ENCODE measurements at places on chromosomes 13 and 19. TPM values are rescaled to one million over a fixed set of nuclear protein-coding genes. Genes with fewer than 3 reads are reported as not detected.

DNA sequence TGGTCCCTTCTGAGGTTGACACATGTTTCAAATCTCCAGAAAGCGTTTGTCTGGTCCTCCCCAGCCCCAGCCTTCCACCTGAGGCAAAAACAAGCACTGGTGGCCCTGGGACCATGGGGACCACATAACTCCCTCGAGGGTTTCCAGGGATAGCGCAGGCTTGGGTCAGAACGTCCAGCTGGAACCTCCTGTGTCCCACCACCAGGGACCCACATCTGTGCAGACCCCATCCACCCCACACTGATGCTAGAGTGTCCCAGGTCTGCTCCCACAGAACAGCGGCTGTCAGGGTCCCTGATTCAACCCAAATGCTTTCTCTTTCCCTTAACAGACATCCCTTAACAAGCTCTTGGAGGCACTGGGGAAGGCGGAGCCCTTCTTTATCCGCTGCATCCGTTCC lies 29.6 kb upstream of the USE1 start:
- no peak overlapping the region for H3K4me3 ChIP-seq
- no peak overlapping the region for H3K27ac ChIP-seq
- peaks cover 62% of the 10 kb centered on the region for H3K36me3 ChIP-seq
- peaks cover 35% of the 10 kb centered on the region for H3K4me1 ChIP-seq
- no peaks in the 10 kb centered on the region for H3K27me3 ChIP-seq

- H3K27ac ChIP-seq = no peak overlapping the region
- H3K4me1 ChIP-seq = no peaks in the 10 kb centered on the region
- no peak for DNase-seq
- H3K4me3 ChIP-seq = no peak overlapping the region
- no peaks in the 10 kb centered on the region for H3K36me3 ChIP-seq
Observed at GRCh38 chr19:32550666-32551065, 30.3 kb upstream of the PDCD5 start.

DNA sequence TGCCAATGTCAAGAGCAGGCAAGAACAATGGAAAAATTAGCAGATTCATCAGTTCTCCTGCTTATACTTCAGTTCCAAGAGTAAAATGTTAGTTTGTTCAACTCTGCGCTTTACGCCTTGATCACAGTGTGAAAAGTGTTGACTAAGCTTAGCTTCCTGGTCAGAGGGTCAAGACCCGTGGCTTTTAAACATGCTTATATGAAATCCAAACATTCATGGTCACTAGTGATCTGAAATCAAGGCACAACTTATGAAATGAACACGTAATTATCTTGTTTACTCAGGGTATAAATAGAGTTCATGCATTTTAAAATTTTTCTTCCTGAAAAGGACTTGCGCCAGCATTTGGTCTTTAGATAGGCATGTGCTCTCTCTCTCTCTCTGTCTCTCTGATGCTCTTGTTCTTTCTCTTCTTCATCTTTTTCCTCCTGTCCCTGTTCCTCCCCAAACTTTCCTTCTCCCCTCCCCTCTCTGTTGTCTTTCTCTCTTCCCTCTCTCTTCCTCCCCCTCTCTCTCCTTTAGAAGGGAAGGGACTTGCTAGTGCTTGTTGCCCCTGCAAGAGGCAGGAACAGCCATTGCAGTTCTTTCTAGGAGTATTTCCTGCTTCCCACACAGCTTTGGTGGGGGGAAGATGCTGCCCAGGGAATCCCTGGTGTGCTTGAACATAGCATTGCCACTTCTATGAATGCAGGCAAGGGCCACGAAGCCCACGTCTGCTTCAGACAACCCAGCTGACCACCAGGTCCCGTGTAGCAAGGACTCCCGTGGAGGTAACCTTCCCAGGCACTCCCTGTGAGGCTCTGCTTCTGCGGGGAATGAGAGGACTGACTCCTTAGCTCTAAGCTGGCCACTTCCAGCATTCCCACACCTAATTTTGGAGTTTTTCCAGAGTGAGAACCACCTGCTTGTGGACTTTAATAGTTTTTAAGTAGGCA lies 7.1 kb upstream of the ZNF536 start:
- H3K27me3 ChIP-seq = peaks cover 14% of the 10 kb centered on the region
- no peaks in the 10 kb centered on the region for H3K36me3 ChIP-seq
- DNase-seq = no peak
- H3K4me1 ChIP-seq = no peaks in the 10 kb centered on the region
- H3K27ac ChIP-seq = no peak overlapping the region
- H3K4me3 ChIP-seq = no peak overlapping the region

- H3K36me3 ChIP-seq = no peaks in the 10 kb centered on the region
- H3K4me3 ChIP-seq = no peak overlapping the region
- H3K27me3 ChIP-seq = no peaks in the 10 kb centered on the region
- H3K4me1 ChIP-seq = no peaks in the 10 kb centered on the region
Observed at GRCh38 chr13:92164822-92165221, 766.4 kb downstream of the GPC5 start.

GRCh38 chr13:30789166-30789862 lies 54.0 kb downstream of the ALOX5AP start:
- H3K4me3 ChIP-seq = no peak overlapping the region
- H3K36me3 ChIP-seq = no peaks in the 10 kb centered on the region
- no peak overlapping the region for H3K27ac ChIP-seq
- no peaks in the 10 kb centered on the region for H3K4me1 ChIP-seq
- no peaks in the 10 kb centered on the region for H3K27me3 ChIP-seq

DNA sequence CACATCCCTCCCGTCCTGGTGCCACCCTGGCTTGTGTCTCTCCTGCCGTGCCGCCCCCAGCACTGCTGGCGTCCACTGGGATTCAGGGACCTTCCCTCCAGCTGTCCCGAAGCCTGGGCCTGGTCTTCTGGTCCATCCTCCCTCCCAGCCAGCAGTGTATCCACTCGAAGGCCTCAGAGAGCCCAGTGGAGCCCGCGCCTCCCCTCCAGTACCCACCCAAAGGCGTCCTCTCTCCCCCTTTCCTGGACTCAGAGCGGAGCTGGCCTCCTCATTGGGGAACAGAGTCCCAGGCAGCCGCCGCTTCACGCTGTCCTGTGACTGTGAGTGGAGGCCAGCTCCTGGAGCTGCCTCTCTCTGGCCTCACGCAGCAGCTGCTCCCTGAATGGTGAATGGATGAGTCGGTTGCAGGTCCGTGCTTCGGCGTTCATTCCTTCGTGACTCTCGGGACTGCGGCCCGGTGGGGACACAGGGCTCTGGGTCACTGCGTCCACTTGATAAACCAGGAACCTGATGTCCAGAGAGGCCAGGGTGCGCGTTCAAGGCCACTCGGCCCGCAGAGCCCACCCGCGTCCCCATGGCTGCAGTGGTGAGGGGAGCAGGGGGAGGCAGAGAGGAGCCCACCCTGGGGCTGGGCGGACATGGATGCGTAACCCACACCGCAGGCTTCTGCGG lies 12.1 kb downstream of the ONECUT3 start:
- peaks cover 9% of the 10 kb centered on the region for H3K4me1 ChIP-seq
- H3K27ac ChIP-seq = no peak overlapping the region
- H3K27me3 ChIP-seq = peaks cover 86% of the 10 kb centered on the region
- H3K36me3 ChIP-seq = no peaks in the 10 kb centered on the region
- no peak for DNase-seq

RDH8 gene
- not detected for total RNA-seq
